ENCODE measurements at places on chromosomes 4 and X.

GRCh38 chr4:184514121-184514988 is 40.0 kb upstream of the IRF2 start:
- peak; percentile 86 for DNase-seq

DNA sequence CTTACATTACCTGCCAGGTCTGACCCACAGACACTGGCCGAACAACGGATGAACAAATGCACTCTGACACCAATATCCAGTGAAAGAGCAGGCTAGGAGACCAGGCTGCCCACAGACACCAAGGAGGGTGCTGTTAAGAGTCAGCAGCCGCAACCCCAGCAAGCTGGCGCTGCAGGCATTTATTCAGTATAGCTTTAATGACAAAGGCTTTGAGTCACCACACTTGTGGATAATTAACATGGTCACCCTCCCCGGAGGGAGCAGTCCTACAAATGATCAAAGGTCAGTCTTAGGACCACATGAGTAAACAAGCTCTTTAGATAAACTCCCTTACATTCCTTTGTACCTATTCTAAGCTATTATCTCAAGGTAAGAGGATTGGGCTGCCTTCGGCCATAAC is 368.5 kb upstream of the GRID2 start:
- DNase-seq, result no peak

GRCh38 chrX:42459735-42460134 is 318.2 kb downstream of the PPP1R2C start:
- DNase-seq, result no peak

DNA sequence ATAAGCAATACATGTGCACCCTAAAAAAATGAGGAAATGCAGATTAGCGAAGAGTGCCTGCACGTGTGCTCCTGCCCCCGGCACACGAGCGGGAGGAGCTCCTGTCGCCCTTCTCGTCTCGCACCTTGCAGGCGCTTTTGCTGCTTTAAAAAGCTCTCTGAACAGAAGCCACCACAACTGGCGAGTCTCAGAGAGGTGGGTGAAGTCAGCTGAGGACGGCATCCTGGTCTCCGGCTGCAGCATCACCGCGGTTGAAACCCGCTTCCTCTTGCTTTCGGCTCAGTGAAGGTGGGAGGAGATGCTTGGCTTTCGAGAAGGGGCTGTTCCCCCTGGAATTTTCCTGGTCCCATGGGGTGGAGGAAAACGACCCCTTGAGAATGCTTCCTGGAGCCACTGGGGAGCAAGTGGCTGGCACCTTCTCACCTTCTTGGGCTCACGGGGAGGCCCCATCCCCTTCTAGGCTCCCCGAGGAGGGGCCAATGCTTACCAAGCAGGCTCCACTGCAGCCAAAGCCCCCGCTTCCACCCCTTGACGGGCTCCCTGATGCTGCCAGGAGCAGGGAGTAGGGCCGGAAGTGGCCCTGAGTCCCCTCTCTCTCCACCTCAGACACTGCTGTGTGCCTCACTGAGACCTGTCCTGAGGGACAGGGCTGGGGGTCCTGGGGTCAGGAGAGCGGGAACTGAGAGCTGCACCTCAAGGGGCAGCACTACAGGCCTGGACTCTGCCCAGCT is 29.2 kb upstream of the MXD4 start:
- peak; percentile 73 for DNase-seq

- DNase-seq, result no peak
Measured at GRCh38 chr4:13331827-13332226, 152.3 kb downstream of the RAB28 start.
